ENCODE measurements at places on chromosomes 3 and 15. TPM values are rescaled to one million over a fixed set of nuclear protein-coding genes. Genes with fewer than 3 reads are reported as not detected.

Gene COL6A5
- not detected for total RNA-seq

Gene BTBD1
- 83.9 TPM for total RNA-seq

Gene TMC3
- total RNA-seq, result not detected

Gene FRMD5
- total RNA-seq, result 12.2 TPM

Gene DUOXA1
- 1.3 TPM for total RNA-seq

Gene CFAP161
- total RNA-seq, result 0.55 TPM

Gene WDR49
- not detected for total RNA-seq

Gene STAC
- 6.7 TPM for total RNA-seq

Gene TMCO5A
- total RNA-seq, result not detected

DNA sequence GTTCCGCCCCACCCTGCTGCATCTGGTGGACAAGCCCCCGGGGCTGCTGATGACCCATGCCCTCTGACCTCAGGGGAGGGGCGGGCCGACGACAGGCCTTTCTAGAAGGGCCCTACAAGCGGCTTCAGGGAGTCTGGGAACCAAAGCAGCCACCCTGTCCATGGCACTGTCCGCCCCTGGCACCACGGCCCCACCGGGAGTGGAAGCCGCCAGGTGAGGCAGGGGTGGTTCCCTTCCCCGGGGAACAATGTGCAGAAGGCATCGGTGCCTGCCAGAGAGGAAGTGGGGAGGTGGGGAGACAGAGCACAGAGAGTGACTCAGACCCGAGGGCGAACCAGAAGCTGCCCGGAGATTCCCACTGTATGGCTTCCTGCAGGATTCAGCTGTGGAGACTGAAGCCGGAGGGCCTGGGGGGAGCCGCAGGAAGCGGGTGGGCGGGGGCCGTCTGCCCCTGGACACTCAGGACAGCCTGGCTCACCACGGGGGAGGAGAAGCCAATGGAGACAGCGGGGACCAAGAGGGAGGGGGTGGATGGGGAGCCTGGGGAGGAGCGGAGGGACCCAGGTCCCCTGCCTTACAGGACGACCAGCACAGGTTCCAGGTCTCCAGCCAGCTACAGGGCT lies 134.0 kb downstream of the TPRA1 start:
- peaks cover 8% of the 10 kb centered on the region for H3K4me1 ChIP-seq
- no peaks in the 10 kb centered on the region for H3K27me3 ChIP-seq
- H3K36me3 ChIP-seq, result no peaks in the 10 kb centered on the region
- DNase-seq, result peak; percentile 69
- peak overlapping the region; percentile 3 for H3K27ac ChIP-seq

GRCh38 chr15:83904107-83905040 lies 250.5 kb downstream of the ADAMTSL3 start:
- H3K4me3 ChIP-seq, result no peak overlapping the region
- no peaks in the 10 kb centered on the region for H3K27me3 ChIP-seq
- no peak for DNase-seq
- no peaks in the 10 kb centered on the region for H3K36me3 ChIP-seq
- H3K27ac ChIP-seq, result no peak overlapping the region
- H3K4me1 ChIP-seq, result no peaks in the 10 kb centered on the region

- no peaks in the 10 kb centered on the region for H3K36me3 ChIP-seq
- no peaks in the 10 kb centered on the region for H3K27me3 ChIP-seq
- no peaks in the 10 kb centered on the region for H3K4me1 ChIP-seq
- no peak overlapping the region for H3K4me3 ChIP-seq
- no peak for DNase-seq
Observed at GRCh38 chr15:29031502-29032228, 145.9 kb downstream of the APBA2 start.

- H3K4me3 ChIP-seq, result no peak overlapping the region
- peaks cover 19% of the 10 kb centered on the region for H3K27me3 ChIP-seq
- no peaks in the 10 kb centered on the region for H3K4me1 ChIP-seq
- no peak for DNase-seq
- no peaks in the 10 kb centered on the region for H3K36me3 ChIP-seq
- no peak overlapping the region for H3K27ac ChIP-seq
Observed at GRCh38 chr15:62296756-62297507, 131.8 kb upstream of the C2CD4B start.

- no peak overlapping the region for H3K4me3 ChIP-seq
- H3K36me3 ChIP-seq, result no peaks in the 10 kb centered on the region
- no peak for DNase-seq
- H3K4me1 ChIP-seq, result peaks cover 21% of the 10 kb centered on the region
- H3K27ac ChIP-seq, result no peak overlapping the region
Observed at GRCh38 chr3:156206157-156206556, 85.8 kb downstream of the KCNAB1 start.

DNA sequence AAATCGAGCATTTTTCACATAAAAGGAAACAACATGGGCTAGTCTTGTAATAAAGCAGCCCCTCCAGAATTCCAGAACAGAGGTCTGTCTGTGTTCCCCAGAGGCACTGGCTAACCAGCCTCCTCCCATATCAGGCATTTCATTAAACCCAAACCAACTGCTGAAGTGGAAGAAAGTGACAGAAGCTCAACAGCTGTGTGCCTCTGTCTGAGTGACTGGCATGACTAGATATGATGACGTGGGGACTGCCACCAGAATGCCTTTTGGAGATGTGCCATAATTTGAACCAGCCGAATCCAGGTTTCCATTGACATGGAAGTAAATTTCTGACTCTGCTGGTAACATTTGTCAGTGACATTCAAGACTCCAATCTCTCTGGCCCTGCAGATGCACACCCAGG lies 8.7 kb downstream of the LIMD1 start:
- peaks cover 14% of the 10 kb centered on the region for H3K36me3 ChIP-seq
- H3K27me3 ChIP-seq, result no peaks in the 10 kb centered on the region
- H3K27ac ChIP-seq, result no peak overlapping the region
- DNase-seq, result no peak
- no peak overlapping the region for H3K4me3 ChIP-seq

DNA sequence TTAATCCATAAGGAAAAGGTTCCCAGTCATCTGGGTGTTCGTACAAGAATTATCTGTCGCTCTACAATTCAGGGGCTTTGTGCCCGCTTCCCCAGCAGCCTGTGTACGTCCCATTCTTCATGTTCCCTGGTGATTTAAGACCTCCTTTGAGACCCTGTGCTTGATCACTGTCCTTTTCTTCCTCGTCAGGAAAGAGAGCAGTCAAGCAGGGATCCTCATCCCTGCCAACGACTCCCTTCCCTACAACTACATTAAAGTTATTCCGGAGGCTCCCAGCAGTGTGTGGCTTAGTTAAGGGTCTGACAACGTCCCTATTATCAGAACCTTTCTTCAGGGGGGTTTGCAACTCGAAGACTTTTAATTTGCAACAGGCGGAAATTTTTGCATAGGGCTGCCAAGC lies 175.7 kb downstream of the FOXP1 start:
- H3K36me3 ChIP-seq, result no peaks in the 10 kb centered on the region
- H3K4me3 ChIP-seq, result no peak overlapping the region
- no peak overlapping the region for H3K27ac ChIP-seq
- H3K4me1 ChIP-seq, result no peaks in the 10 kb centered on the region

DNA sequence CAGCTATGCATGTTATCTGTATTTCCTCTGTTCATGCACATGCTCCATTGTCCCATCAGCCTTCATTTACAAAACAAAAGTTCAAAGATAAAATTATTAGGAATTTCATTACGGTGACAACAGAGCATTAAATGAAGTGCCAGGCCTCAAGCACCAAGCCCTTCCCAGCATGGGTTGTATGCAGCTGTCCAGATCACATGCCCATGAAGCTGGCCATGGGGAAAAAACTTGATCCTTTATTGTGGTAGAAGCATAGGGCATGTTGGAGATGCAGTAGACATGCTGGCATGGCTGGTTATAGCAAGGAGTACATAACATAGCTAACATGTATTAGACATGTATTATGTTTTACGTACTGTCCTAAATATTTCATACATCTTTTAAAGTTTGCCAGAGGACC lies 4.1 kb upstream of the THRB start:
- H3K27ac ChIP-seq, result no peak overlapping the region
- peaks cover 48% of the 10 kb centered on the region for H3K4me1 ChIP-seq
- H3K4me3 ChIP-seq, result no peak overlapping the region
- no peaks in the 10 kb centered on the region for H3K27me3 ChIP-seq
- DNase-seq, result no peak

GRCh38 chr15:66753687-66754377 lies 51.8 kb downstream of the SMAD6 start:
- no peak overlapping the region for H3K27ac ChIP-seq
- H3K36me3 ChIP-seq, result peaks cover 16% of the 10 kb centered on the region
- peaks cover 49% of the 10 kb centered on the region for H3K4me1 ChIP-seq

DNA sequence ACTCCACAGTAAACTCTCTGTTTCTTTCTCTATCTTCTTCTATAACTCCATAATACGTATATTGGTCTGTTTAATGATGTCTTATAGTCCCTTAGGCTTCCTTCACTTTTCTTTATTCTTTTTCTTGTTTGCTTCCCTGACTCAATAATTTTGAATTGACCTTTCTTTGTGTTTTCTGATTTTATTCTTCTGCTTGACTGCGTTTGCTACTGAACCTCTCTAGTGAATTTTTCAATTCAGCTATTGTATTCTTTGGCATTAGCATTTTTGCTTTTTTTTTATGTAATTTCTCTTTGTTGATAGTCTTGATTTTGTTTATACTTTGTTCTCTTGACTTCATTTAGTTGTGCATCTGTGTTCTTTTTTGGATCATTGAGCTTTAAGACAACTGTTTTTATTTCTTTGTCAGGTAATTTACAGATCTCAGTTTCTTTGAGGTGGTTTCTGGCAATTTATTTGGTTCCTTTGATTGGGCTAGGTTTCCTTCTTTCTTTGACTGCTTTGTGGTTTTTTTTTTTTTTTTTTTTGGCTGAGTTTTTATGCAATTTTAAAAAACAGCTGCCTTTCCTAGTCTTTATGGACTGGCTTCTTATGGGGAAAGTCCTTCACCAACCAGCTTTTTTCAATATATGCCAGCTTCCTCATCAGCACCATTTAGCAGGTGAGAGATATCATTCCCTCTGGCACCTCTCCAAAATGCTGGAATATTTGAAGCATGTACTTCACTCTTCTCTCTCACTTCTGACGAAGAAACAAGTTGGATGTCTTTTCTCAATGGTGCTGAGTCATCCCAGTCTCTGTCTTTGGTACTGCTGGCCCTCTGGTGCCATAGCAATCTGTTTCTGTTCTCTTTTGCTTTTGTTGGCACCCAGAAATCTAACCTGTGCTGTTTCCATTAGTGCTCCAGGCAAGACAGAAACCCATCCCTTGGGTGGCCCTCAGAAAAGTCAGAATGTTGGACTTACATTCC lies 17.6 kb downstream of the RSRC1 start:
- H3K27me3 ChIP-seq, result no peaks in the 10 kb centered on the region
- H3K4me1 ChIP-seq, result no peaks in the 10 kb centered on the region
- peak; percentile 56 for DNase-seq
- peaks cover 24% of the 10 kb centered on the region for H3K36me3 ChIP-seq
- H3K27ac ChIP-seq, result no peak overlapping the region
- H3K4me3 ChIP-seq, result no peak overlapping the region

GRCh38 chr3:87145553-87145952 lies 81.6 kb upstream of the CHMP2B start:
- H3K27ac ChIP-seq, result no peak overlapping the region
- DNase-seq, result peak; percentile 48
- no peaks in the 10 kb centered on the region for H3K4me1 ChIP-seq
- no peak overlapping the region for H3K4me3 ChIP-seq
- no peaks in the 10 kb centered on the region for H3K36me3 ChIP-seq

- H3K4me3 ChIP-seq, result no peak overlapping the region
- H3K27ac ChIP-seq, result no peak overlapping the region
- H3K27me3 ChIP-seq, result no peaks in the 10 kb centered on the region
- no peak for DNase-seq
Observed at GRCh38 chr3:126033051-126033745, 50.7 kb downstream of the SLC41A3 start.

DNA sequence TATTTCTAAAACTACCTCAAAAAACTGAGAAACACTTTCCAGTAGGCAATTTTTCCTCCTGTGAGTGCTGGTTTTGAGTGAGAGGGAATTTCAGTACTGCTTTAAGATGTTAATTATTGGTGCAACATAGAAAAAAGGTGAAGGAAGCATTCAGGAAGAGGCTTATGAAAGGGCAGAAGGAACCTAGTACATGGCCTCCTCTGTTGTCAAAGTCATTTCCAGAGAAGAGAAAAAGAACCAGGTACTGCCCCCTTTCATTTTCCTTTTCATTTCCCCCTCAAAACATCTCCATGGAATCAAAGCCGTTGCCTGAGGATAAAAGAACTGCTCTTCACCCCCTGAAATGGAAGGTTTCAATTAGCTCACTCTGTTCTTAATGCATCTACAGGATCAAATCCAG lies 19.8 kb downstream of the RARRES1 start:
- peaks cover 60% of the 10 kb centered on the region for H3K4me1 ChIP-seq
- DNase-seq, result no peak
- H3K27me3 ChIP-seq, result no peaks in the 10 kb centered on the region

GRCh38 chr3:157046520-157046919 lies 113.4 kb downstream of the CCNL1 start:
- no peak overlapping the region for H3K27ac ChIP-seq
- H3K27me3 ChIP-seq, result no peaks in the 10 kb centered on the region
- H3K4me1 ChIP-seq, result no peaks in the 10 kb centered on the region
- H3K36me3 ChIP-seq, result no peaks in the 10 kb centered on the region
- no peak overlapping the region for H3K4me3 ChIP-seq

DNA sequence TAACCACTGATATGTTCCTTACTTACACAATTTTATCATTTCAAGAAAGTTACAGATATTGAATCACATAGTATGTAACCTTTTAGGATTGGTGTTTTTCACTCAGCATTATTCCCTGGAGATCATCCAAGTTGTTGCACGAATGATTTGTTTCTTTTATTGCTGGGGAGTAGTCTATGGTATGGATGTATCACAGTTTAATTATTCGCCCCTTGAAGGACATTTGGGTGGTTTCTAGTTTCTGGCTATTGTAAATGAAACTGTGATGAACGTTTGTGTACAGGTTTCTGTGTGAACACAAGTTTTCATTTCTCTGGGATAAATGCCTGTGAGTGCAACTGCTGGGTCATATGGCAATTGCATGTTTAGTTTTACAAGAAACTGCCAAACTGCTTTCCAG lies 68.8 kb downstream of the NMNAT3 start:
- no peak overlapping the region for H3K4me3 ChIP-seq
- H3K27me3 ChIP-seq, result no peaks in the 10 kb centered on the region
- no peak overlapping the region for H3K27ac ChIP-seq
- no peak for DNase-seq
- H3K36me3 ChIP-seq, result no peaks in the 10 kb centered on the region

DNA sequence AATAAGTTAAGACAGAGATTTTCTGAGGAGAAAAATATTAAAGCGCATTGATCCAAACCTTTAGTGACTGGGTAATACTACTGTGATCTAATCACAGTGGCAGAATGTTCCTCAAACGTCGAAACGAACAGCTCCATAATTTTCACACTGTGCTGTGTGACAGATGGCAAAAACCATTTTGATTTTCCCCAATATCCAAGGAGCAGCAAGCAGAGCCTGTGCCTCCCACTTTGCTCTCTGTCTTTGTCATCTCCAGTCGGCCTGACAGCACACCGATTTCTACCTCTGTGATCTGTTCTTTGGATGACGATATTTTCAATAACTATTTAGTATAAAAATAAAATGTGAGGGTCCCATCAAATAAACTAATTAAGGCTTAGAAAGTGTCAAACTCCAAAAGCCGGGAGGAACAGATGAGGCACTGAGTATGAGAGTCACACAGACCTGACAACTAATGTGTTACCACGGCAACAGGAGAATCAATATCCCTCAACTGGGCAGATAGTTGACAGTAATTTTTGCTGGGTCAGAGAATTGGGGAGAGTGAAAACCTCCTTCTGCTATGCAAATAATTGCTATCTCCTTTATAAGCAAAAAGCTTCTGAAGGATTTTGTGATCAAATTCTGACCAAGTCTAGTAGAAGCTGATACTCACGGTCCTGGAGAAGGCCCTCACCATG lies 489.1 kb upstream of the CFAP20DC start:
- no peak overlapping the region for H3K27ac ChIP-seq
- H3K27me3 ChIP-seq, result no peaks in the 10 kb centered on the region
- peaks cover 10% of the 10 kb centered on the region for H3K4me1 ChIP-seq
- no peaks in the 10 kb centered on the region for H3K36me3 ChIP-seq
- no peak overlapping the region for H3K4me3 ChIP-seq

GRCh38 chr3:53182764-53183355 lies 21.9 kb downstream of the PRKCD start:
- no peak for DNase-seq
- no peak overlapping the region for H3K4me3 ChIP-seq
- H3K36me3 ChIP-seq, result peaks cover 36% of the 10 kb centered on the region
